ENCODE measurements at places on chromosomes 11 and 22. TPM values are rescaled to one million over a fixed set of nuclear protein-coding genes. Genes with fewer than 3 reads are reported as not detected.

Gene MAJIN
- total RNA-seq = not detected

Gene FOLR2
- total RNA-seq = 9.4 TPM

Gene SLC22A8
- not detected for total RNA-seq

Gene INPP5J
- 18.3 TPM for total RNA-seq

Gene KIRREL3
- not detected for total RNA-seq

Gene PLA2G3
- not detected for total RNA-seq

Gene MS4A15
- not detected for total RNA-seq

Gene OR51I1
- not detected for total RNA-seq

Gene KRTAP5-10
- total RNA-seq = not detected

Gene CCDC188
- not detected for total RNA-seq

Gene OR51B5
- total RNA-seq = not detected

Gene DMC1
- 3.8 TPM for total RNA-seq

Gene FREY1
- 2.3 TPM for total RNA-seq

Gene IGF2
- total RNA-seq = not detected

Gene RBX1
- 57.5 TPM for total RNA-seq

Gene DNAJB7
- total RNA-seq = not detected

Gene UBE4A
- total RNA-seq = 26.3 TPM

Gene SEC14L6
- total RNA-seq = not detected

Gene TNNT3
- not detected for total RNA-seq

Gene PNPLA5
- not detected for total RNA-seq

Gene ANKK1
- total RNA-seq = 0.32 TPM

Gene HEPN1
- not detected for total RNA-seq

Gene SHANK3
- 0.04 TPM for total RNA-seq

Gene RIMBP3C
- 0.65 TPM for total RNA-seq

Gene CHRM4
- not detected for total RNA-seq

Gene TPBGL
- not detected for total RNA-seq

Gene B4GALNT4
- total RNA-seq = not detected

Gene LYVE1
- not detected for total RNA-seq

Gene OR4X2
- not detected for total RNA-seq

Gene OR10A2
- total RNA-seq = not detected

Gene SHISA8
- total RNA-seq = 3.2 TPM

Gene UCP3
- total RNA-seq = 4.0 TPM
